Kidney epithelial cell (primary cell): ENCODE measurements at places on chromosomes 11 and 22. TPM values are rescaled to one million over a fixed set of nuclear protein-coding genes. Genes with fewer than 3 reads are reported as not detected.

ISX gene
- total RNA-seq, result not detected in 2 replicates

GRAP2 gene
- total RNA-seq, result not detected in 2 replicates

OR2AG1 gene
- not detected in 2 replicates for total RNA-seq

RIMBP3B gene
- total RNA-seq, result 0.07 and 0.29 TPM in 2 replicates

DEFB131B gene
- not detected in 2 replicates for total RNA-seq

OR8D1 gene
- total RNA-seq, result not detected in 2 replicates

OR5B17 gene
- total RNA-seq, result not detected in 2 replicates

LRRC55 gene
- under 0.01 and 0.04 TPM in 2 replicates for total RNA-seq

DDIAS gene
- 1.6 and 3.2 TPM in 2 replicates for total RNA-seq

PAMR1 gene
- 0.75 and 0.84 TPM in 2 replicates for total RNA-seq

KCNJ4 gene
- not detected in 2 replicates for total RNA-seq

IL10RA gene
- 0.25 and 0.55 TPM in 2 replicates for total RNA-seq

SOX10 gene
- not detected in 2 replicates for total RNA-seq

PGAP2 gene
- 20.3 and 20.6 TPM in 2 replicates for total RNA-seq

CARNS1 gene
- 0.21 and 0.27 TPM in 2 replicates for total RNA-seq

OR51E2 gene
- total RNA-seq, result not detected in 2 replicates

MMP27 gene
- total RNA-seq, result not detected in 2 replicates

TPH1 gene
- 0.07 and 0.38 TPM in 2 replicates for total RNA-seq

MB gene
- total RNA-seq, result not detected in 2 replicates

KREMEN1 gene
- total RNA-seq, result 6.5 and 7.1 TPM in 2 replicates

MSANTD4 gene
- total RNA-seq, result 22.9 and 33.8 TPM in 2 replicates

PNPLA5 gene
- not detected in 2 replicates for total RNA-seq

KRTAP5-10 gene
- total RNA-seq, result not detected in 2 replicates

FUT4 gene
- 12.3 and 13.4 TPM in 2 replicates for total RNA-seq

SUSD2 gene
- total RNA-seq, result 0.17 and 0.62 TPM in 2 replicates

POU2F3 gene
- total RNA-seq, result 0.14 and 1.1 TPM in 2 replicates

CLDN5 gene
- 1.6 and 1.7 TPM in 2 replicates for total RNA-seq

MAJIN gene
- 0.17 and 0.68 TPM in 2 replicates for total RNA-seq

CBL gene
- total RNA-seq, result 22.5 and 23.7 TPM in 2 replicates

NTM gene
- 111 and 128 TPM in 2 replicates for total RNA-seq

LINC01488 gene
- total RNA-seq, result not detected in 2 replicates

SEC14L6 gene
- total RNA-seq, result 3.7 and 5.8 TPM in 2 replicates
